ENCODE measurements at places on chromosomes 6 and 20. TPM values are rescaled to one million over a fixed set of nuclear protein-coding genes. Genes with fewer than 3 reads are reported as not detected.

DNA sequence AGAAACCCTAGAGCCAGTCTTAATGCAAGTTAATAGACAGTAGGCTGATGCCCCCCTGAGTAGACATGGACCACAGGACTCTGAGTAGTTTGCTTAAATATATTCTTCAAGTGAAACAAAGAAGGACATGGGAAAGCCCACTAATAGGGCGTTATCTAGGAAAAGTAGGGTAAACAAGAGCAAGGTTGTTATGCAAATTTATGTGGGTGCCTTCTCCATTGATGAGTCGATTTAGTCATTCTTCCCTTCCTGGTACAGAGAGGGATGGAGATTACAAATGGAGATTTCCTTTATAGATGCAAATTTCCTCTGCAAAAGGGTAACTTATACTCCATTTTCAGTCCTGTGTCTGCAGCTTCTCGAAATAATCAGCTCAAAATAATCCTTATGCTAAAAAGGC lies 262.0 kb downstream of the CD83 start:
- DNase-seq: no peak

The PSORS1C2 gene
- total RNA-seq: not detected

The KCNK15 gene
- total RNA-seq: not detected

GRCh38 chr6:81075974-81076373 lies 676.5 kb downstream of the TENT5A start:
- DNase-seq: no peak

- DNase-seq: no peak
Observed at GRCh38 chr6:142013287-142013686, 119.4 kb upstream of the GJE1 start.

DNA sequence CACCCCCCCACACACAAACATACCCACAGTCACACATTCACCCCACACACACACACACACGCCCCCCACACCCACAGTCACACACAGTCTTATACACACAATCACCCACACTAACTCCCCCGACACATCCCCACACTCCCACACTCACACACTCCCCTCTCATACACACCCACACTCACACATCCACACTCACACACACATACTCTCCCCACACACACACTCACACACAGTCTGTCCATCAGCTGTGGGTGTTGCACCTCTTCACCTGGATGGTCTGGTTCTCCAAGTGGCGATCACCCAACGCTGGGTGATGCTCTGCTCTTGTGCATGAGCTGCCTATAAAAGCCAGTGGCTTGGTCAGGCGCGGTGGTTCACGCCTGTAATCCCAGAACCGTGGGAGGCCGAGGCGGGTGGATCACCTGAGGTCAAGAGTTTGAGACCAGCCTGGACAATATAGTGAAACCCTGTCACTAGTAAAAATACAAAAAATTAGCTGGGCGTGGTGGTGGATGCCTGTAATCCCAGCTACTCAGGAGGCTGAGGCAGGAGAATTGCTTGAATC lies 158.9 kb downstream of the SMOC2 start:
- no peak for DNase-seq

The TPBG gene
- total RNA-seq: 17.8 TPM

The CRIP3 gene
- total RNA-seq: 7.1 TPM

DNA sequence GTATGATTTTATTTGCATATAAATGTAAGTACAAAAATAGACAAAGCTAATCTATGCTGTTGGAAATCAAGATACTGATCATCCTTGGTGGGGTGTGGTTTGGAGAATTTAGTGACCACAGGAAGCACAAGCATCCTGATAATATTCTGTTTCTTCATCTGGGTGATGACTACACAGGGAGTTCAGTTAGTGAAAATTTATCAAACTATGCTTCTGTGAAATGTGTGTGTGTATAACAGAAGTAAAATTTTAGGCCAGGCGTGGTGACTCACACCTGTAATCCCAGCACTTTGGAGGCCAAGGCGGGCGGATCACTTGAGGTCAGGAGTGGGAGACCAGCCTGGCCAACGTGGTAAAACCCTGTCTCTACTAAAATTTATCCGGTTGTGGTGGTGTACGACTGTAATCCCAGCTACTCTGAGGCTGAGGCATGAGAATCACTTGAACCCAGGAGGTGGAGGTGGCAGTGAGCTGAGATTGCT lies 20.6 kb downstream of the ENPP3 start:
- no peak for DNase-seq

The SIGLEC1 gene
- total RNA-seq: 11.4 TPM

DNA sequence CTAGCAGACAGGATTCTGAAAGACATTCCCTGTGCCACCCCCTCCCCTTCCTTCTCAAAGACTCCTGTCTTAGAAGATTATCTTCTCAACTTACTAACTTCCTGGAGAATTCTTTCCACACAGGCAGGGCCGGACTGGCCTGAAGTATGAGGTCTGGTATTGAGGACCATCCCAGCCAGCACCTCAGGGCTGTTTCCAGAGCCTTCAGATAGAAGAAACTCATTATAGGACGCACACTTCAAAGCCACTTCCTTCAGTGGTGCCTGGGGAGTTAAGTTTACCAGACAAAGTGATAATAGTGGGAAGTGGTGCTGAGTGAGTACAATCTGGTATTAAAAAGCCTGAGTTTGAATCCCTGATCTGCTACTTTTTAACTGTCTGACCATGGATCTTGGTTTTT lies 15.6 kb downstream of the KCNS1 start:
- DNase-seq: no peak

The B3GALT4 gene
- 29.2 TPM for total RNA-seq

The DPPA5 gene
- total RNA-seq: not detected

- DNase-seq: peak; percentile 30
Observed at GRCh38 chr20:47818466-47818865, 33.2 kb upstream of the SULF2 start.

GRCh38 chr6:35541836-35542235 lies 29.1 kb upstream of the TULP1 start:
- DNase-seq: peak; percentile 8

DNA sequence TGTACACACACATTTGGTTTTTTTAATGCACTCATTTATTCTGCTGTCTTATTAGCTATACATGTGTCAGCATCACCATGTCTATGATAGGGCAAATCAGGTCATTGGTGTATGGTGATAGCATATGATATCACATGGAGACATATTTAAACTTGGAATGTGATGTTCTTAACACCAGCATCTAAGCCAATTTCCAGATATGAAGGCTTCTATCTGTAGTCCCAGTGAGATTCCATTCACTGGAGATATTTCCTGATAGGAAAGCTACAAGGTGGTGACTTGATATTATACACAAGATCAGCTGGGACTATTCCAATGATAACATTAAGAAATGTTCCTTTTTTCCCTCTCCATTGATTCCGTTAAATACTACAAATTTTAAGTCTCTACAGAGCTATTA lies 89.3 kb downstream of the TASP1 start:
- DNase-seq: no peak

DNA sequence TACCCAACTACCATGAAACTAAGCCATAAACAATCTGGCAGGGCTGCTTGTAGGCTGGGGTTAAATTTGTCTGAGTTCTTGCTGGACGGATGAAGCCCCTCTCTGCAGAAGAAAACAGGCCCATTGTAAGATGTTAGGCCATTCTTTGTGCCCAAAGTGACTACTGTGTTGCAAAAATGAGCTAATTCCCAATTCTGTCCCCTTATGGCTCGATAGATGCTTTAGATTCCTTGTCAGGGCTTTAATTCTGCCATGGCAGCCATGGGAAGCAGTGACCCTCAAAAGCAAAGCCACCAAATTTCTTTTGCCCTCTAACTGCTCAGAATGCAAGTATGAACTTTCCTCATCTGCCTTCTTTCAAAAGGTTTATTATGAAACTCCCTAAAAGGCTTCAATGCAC lies 45.2 kb downstream of the LAMA4 start:
- DNase-seq: no peak

GRCh38 chr6:50076431-50076830 lies 26.7 kb upstream of the DEFB112 start:
- DNase-seq: no peak

The CASP8AP2 gene
- total RNA-seq: 21.0 TPM

DNA sequence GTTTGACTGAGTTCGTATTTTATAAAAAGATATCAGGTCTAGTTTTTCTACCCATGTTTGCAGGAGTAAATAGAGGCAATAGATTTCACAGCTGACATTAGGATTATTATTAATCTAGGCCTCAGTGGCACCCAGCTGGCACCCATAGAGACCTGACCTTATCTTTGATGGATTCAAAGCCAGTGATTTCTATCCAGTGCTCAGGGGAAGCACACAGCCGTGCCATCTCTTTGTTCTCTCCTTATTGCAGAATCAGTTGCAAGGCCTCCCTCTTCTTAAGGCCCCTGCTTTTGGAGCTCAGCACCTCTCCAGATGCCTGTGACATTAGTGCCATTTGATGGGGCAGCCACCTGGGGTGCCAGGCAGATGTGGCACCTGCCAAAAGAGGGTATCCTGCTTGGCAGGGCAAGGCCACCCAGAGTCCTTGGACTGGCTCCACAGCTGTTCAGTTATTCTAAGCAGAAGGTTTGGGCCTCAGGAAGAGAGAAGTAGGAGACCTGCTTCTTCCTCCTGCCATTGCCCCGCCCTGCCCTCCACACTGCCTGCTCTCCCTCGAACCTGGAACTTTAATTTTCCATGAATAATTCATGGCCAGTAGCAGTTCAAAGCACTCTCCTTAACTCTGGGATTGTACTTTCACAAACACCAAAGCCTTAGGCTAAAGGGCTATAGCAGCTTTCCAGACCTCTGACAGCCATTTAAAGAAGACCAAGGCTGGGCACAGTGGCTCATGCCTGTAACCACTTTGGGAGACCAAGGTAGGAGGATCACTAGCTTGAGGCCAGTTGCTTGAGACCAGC lies 206.3 kb downstream of the ZDHHC14 start:
- no peak for DNase-seq

DNA sequence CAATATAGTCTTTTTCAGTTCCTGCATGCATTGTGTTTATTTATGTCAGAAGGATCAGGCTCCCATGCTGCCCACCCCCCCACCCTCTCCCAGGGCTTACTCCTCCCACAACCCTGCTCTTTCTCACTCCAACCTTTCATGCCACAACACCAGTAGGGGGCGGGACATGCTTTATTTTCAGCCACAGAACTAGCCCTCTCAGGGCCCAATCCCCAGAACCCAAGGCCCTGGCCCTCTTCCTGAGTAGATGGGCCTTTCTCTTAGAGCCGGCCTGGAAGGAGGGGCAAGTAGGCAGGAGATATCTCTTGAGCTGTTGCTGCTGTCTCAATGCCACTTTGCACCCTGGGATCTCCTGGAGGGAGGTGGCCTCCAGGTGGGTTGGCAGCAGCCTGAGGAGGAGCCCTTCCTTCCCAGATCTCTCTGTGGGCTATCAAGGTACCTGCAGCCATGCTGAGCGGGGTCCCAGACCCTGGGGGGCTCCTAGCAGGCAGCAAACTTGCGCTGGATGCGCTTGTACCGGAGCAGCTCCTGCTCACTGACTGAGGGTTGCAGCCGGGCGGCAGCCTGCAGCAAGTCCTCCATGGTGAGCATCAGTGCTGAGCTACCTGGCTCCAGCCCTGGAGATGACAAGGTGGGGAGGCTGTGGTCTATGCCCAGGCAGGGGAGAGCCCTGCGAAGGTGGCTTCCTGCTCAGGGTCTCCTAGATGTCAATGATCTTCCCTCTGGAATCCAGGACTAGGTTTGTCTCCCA lies 3.5 kb downstream of the GNMT start:
- DNase-seq: peak; percentile 56

The ADGRB3 gene
- total RNA-seq: 2.1 TPM

DNA sequence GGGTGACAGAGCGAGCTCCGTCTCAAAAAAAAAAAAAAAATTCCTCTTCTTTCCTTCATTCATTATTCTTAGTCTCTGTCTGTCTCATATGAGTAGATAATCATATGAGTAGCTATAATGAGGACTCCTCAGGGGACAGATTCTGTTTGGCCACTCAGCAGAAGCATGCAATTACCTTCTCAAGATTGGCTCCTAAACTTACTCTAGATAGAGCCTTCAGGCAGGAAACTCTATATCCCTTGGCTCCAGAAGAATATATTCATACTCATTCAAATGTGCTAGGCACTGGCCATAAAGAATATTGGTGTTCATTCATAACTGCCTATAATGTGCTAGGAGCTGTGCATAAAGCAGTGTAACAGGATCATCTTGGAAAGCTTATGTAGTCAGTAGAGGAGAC lies 2.2 kb upstream of the ACAT2 start:
- no peak for DNase-seq

GRCh38 chr6:52545406-52546119 lies 31.3 kb downstream of the TRAM2 start:
- DNase-seq: no peak

DNA sequence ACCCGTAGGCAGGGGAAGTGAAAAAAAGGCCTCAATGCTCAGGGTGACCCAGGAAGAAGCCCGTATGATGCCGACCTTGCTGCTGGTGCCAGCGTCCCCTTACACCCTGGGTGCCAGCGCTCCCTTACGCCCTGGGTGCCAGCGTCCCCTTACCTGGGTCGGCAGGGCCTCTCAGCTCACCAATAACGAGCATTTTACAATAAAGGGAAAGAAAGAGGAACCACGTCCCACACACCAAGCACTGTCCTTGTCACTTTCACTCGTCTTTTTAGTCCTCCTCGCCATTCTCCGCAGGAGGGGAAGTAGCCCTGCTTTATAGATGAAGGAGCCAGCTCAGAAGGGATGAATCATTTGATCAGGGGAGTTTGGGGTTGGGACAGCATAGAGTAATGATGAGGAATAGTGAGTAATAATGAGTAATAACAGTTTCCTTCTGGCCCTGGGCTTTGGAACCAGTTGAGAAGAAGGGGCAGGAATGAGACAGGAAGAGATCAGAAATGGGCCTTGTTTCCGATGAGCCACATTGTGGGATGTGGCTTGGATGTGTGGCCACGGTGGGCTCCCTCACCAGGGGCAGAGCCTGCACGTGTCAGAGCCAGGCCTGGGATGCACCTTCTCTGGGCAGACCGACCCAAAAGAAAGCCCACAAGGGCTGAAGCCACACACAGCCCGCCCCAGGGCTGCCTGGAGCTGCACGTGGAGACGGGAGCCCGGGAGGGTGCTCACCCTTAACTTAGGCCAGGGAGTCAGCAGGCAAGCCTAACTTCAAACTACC lies 75.7 kb downstream of the SYNJ2 start:
- no peak for DNase-seq

GRCh38 chr6:36371211-36371610 lies 16.3 kb downstream of the ETV7 start:
- DNase-seq: no peak

Measured in spleen (tissue), 13 donors.